Smooth muscle cell of the umbilical artery (primary cell): ENCODE measurements at places on chromosomes 11 and 22. TPM values are rescaled to one million over a fixed set of nuclear protein-coding genes. Genes with fewer than 3 reads are reported as not detected.

ZNF70 gene
- 4.2 and 6.7 TPM in 2 replicates for total RNA-seq

CST6 gene
- 0.51 TPM in 1 of 2 replicates, not detected in the other for total RNA-seq

LRRC51 gene
- 2.4 and 4.3 TPM in 2 replicates for total RNA-seq

OR4C46 gene
- not detected in 2 replicates for total RNA-seq

FGF19 gene
- not detected in 2 replicates for total RNA-seq

OSM gene
- not detected in 2 replicates for total RNA-seq

GALNT18 gene
- 49.0 and 51.7 TPM in 2 replicates for total RNA-seq

OTOG gene
- total RNA-seq = not detected in 2 replicates

PRSS23 gene
- 189 and 306 TPM in 2 replicates for total RNA-seq

P2RY6 gene
- 2.2 and 3.3 TPM in 2 replicates for total RNA-seq

GDPD4 gene
- 0.69 TPM in 1 of 2 replicates, not detected in the other for total RNA-seq

OR2AT4 gene
- total RNA-seq = not detected in 2 replicates

PARVA gene
- 57.0 and 80.9 TPM in 2 replicates for total RNA-seq

MAPK1 gene
- total RNA-seq = 47.2 and 76.2 TPM in 2 replicates

DRG1 gene
- 56.1 and 69.5 TPM in 2 replicates for total RNA-seq

MMP10 gene
- total RNA-seq = 1.3 and 2.1 TPM in 2 replicates

FGF3 gene
- total RNA-seq = not detected in 2 replicates

CCDC188 gene
- total RNA-seq = 0.30 TPM in 1 of 2 replicates, not detected in the other

CREB3L1 gene
- total RNA-seq = 61.8 and 82.1 TPM in 2 replicates

C11orf87 gene
- under 0.01 and 0.23 TPM in 2 replicates for total RNA-seq

MS4A3 gene
- not detected in 2 replicates for total RNA-seq

MMP27 gene
- not detected in 2 replicates for total RNA-seq

MS4A6E gene
- total RNA-seq = not detected in 2 replicates

PEX26 gene
- total RNA-seq = 14.8 and 27.1 TPM in 2 replicates

RFPL1 gene
- total RNA-seq = not detected in 2 replicates

OR52A1 gene
- not detected in 2 replicates for total RNA-seq

SCN4B gene
- total RNA-seq = under 0.01 and 0.09 TPM in 2 replicates
